ENCODE measurements at places on chromosomes 13 and 19.

DNA sequence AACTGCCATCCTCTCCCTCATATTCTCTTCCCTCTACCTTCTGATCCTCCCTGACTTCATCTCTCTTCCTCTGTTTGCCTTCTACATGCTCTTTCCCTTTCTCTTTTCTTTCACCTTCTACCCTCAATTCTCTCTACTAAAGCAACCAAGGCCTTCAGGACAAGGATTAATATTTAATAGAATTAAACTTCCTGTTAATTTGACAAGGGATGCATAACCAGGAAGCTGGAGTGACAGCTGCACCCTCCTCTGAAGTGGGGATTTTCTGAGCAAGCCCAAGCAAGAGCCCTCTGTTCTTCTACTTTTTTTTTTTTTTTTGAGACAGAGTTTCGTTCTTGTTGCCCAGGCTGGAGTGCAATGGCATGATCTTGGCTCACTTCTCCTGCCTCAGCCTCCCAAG is 63.4 kb upstream of the MED4 start:
- DNase-seq = no peak

- DNase-seq = no peak
Observed at GRCh38 chr13:43910856-43911255, 31.2 kb downstream of the LACC1 start.

- DNase-seq = no peak
Observed at GRCh38 chr19:49335071-49335783, at the start of gene CD37. Gene CD37 (plus strand): TSS chr19:49335406. CDS start chr19:49335541, 135 bp downstream.

GRCh38 chr19:39927076-39927475 is 7.4 kb downstream of the FCGBP start:
- no peak for DNase-seq

- no peak for DNase-seq
Observed at GRCh38 chr19:31674503-31675192, 325.4 kb upstream of the TSHZ3 start.
